Erythroblast (primary cell): ENCODE measurements at places on chromosomes 6 and 20.

- DNase-seq, result peak; percentile 63
Measured at GRCh38 chr6:36357872-36358225, 21.2 kb upstream of the BNIP5 start.

DNA sequence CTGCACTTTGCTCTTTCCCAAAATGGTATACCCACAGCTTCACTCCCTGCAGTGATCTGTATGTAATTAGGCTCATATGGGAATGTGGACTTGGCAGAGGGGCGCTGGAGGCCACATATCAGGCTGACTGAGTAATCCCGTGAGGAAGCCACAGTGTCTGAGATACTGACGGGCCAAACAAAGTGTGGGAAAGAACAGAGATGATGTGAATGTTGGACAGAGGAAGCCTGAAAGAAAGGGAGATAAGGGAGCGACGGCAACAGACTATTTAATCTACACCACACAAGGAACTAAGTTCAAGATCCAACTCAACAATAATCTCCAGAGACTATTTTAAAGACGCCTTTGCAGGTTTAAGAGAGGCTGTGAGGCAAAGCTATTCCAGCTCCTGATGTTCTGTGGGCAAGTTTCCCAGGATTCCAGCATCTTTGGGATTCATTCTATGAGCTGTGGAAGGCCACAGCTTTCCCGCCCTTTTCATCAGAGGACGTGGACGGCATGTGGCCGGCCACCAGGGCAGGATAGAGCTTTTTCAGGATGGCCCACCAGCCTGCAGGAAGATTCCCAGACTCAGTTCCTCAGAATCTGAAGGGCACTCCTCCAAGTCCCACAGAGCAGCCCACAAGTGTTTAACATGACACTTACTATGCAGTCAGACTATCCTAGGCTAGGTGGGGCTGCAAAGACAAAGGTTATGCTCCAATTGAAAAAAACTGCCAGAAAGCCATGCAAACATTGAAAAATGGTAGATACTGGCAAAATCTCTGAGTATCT is 237.5 kb downstream of the ATXN1 start:
- DNase-seq, result no peak

- no peak for DNase-seq
Measured at GRCh38 chr6:70051197-70052124, 185.1 kb downstream of the COL19A1 start.

DNA sequence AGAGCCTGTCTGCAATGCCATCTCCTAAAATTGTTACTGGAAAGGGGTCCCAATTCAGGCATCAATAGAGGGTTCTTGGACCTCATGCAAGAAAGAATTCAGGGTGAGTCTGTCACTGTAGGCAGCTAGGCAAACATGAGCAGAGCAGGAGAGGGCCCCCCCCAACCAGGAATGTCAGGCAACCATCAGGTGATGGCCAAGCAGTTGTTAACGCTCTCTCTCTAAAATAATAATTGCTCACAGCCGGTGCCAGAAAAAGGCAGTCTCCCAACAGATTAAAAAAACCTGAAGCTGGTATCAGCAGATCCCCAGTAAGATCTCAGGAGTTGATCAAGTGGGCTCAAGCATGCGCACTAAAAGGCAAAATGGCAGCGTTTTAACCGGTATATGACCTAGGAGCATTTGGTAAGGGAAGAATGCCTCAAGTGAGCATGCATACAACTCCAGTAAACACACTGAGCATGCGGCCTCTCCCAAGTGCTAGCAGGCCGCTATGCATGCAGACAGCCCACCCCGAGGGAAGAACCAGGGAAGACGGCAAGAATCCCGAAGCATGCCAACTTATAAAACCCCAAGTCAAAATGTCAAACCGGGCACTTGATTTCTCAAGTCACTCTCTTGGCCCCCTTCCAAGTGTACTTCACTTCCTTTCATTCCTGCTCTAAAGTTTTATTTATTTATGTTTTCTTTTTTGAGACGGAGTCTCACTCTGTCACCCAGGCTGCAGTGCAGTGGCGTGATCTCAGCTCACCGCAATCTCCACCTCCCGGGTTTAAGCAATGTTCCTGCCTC is 44.0 kb upstream of the RNGTT start:
- peak; percentile 7 for DNase-seq

DNA sequence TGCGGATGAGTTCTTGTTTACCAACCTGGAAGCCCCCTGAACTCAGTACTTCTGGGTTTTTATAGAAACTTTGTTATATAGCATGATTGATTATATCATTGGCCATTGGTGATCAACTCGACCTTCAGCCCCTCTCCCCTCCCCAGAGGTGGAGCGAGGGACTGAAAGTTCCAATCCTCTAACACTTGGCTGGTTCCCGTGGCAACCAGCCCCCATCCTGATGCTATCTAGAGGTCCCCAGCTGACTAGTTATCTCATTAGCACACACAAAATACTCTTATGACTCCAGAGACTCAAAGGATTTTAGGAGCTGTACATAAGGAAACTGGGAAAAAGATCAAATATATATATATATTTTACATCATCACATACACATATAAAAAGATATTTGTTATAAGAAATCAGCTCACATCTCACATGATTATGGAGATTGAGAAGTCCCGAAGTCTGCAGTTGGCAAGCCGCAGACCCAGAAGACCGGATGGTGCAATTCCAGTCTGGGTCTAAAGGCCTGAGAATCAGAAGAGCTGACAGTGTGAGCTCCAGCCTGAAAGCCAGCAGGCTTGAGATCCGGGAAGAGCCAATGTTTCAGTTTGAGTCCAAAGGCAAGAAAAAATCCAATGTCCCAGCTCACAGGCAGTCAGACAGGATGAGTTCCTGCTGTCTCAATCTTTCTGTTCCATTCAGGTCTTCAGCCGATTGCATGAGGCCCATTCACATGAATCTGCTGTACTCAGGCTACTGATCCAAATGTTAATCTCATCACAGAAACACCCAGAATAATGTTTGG is 179.3 kb upstream of the DTNBP1 start:
- DNase-seq, result no peak

DNA sequence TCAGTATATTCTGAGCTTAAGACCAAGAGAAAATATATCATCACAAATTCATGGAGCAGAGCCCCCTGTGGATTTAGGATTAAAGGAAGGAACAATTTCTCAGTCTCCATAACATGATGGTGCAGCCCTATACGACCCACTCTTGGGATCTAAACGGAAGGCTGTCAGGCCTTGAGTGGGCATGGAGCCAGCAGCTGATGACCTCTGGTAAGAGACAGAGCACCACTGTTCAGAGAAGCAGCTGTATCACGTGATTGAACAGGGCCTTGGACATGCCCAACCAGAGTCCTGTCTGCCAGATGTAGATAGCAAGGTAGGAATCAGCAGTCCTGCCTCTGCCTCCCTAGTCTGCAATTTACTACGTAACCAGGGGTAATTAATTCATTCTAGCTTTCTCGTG is 259.4 kb upstream of the POU3F2 start:
- DNase-seq, result peak; percentile 3

DNA sequence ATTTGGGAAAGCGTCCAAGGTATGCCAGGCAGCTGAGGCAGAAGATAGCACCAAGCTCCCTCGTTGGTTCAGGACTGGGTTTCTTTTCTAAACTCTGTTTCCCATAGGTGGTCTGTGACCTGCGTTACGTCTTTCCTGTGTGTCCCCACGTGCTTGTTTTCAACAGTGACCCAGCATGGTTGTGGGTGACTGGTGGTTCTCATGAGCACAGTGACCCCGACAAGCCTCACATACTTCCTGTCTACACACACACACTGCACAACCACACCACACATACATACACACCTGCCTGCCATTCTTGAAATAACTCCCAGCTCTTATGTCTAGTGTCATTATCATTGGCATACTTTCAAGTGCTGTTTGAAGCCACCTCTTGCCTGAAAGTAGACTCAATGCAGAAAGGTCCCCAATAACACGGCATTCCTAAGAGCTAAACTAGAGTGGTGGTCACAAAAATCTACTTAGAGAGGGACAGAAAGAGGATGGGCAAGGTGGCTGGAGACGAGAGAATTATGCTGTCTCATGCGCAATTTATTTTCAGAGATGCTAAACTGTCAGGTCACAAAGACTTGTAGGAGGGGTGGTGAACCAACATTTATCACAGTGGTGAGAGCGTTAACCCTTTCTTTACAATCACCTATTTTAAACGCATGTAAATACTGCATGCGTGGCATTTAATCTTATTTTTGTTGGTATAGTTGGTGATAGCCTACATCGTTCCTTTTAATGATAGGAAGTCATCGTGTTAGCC is 66.7 kb downstream of the GCNT2 start:
- no peak for DNase-seq

- no peak for DNase-seq
Measured at GRCh38 chr6:134731615-134732014, 218.3 kb downstream of the ALDH8A1 start.

DNA sequence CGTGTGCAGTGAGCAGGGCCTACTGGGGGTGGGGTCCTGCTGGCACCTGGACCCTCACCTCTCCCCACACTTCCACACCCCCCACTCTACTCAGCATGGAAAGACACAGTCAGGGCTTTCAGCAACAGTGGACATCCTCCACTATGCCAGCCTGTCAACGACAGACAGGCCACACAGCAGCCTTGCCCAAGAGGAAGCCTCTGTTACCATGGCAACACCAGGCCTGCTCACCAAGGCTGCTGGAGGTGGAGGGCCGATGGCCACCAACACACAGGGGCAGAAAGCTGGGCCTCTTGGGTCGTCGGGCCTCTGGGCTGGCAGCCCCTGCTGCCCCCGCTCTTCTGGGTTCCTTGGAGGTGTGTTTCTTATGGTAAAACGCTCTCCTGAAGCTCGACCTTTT is 13.6 kb downstream of the BNIP5 start:
- no peak for DNase-seq

DNA sequence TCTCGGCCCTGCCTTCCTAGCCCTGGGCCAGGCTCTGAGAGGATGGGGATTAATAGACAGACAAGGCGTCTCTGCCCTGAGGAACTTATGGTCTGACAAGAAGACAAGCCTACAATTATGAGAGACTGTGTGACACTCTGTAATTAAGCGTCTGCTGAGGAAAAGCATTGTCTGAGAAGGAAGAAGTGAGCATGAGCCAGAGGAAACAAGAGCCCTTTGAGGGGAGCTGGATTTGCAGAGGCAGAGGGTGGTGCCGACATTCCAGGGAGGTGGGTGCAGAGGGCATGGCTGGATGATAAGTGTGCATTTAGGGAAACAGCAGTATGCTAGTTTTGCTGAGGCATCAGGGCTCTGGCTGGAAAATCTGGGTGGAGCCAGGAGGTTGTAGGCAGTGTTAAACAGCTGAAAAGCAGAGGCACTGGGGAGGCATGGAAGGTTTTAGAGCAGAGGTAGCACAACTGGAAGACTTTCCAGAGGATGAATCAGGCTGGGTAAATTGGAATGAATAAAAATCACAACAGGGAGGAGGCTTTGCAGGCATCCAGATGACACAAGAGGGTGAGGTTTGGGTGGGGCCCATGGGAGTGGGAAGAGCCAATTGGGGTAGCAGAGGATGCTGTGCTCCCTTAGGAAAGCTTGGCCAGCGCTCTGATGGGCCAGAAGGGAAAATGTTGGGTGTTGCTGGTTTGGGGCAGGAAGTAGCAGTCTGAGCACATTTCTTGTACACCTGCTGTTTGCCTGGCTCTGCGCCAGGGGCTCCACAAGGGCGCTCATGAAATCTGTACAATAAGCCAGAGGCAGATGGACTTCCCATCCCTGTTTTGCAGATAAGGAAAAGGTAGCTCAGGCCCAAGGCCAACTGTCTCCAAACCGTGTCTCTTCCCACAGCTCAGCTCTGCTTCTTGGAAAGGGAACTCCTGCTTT is 74.0 kb upstream of the MYL9 start:
- DNase-seq, result no peak

GRCh38 chr20:53001498-53002301 is 29.5 kb downstream of the TSHZ2 start:
- no peak for DNase-seq

DNA sequence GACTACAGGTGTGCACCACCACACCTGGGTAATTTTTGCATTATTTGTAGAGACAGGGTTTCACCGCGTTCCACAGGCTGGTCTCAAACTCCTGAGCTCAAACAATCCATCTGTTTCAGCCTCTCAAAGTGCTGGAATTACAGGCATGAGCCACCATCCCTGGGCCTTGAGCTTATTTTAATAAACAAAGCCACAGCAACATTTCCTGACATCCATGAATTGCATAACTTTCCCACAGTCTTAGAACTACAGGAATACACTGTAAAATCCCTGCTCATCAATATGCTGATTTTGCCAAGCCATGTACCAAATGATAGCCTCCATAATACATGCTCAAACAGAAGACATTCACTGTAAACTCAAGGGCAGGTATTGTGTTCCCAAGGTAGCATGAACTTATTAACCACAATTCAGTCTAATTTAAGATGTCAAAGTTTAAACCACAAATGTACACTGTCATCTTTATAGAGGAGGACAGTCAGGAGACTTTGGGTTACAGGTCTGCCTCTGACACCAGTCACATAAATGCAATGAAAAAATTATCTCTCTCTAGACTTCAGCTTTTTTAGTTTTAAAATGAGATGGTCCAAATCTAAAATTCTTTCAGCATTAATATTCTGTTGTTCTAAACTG is 40.0 kb downstream of the NUDT3 start:
- no peak for DNase-seq
